ENCODE measurements at places on chromosomes 3 and 15. TPM values are rescaled to one million over a fixed set of nuclear protein-coding genes. Genes with fewer than 3 reads are reported as not detected.

- DNase-seq = no peak
Measured at GRCh38 chr3:53153980-53154379, 7.0 kb upstream of the PRKCD start.

DNA sequence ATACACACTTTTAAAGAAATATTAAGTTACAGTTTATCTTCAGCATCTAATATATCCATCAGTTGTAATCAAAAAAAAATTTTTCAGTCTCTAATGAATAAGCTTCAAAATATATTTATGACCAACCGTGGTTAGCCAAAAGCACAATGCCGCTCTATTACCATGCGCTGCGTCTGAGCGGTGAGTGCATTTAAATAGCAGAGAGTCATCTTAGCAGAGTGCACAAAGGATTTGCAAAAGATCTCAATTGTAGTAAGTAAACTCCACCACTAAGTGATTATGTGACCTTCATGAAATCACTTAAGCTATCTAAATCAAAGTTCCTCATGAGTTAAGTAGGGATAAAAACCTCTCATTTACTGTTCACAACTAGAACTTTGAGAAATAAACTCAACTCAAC, 4.9 kb downstream of the TP63 start:
- no peak for DNase-seq

GRCh38 chr3:142633073-142633472, 36.9 kb downstream of the PLS1 start:
- DNase-seq = no peak

DNA sequence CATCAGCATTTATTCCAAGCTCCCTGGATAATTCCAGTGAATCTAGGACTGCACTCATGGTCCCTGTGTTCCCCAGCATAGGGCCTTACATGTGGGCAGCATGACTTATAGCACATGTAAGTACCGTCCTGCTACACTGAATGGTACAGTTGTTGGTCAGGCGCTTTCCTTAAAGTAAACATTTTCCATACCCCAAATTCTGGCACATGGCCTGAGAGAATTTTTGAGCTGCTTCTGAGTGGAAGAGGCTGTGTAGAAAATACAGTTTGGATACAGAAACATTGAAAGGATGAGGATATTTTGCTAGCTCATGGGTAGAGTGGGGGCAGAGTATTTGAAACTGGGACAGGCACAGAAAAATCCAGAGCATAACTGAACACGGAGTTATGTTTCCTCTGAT, 27.6 kb downstream of the CORO2B start:
- no peak for DNase-seq

DNA sequence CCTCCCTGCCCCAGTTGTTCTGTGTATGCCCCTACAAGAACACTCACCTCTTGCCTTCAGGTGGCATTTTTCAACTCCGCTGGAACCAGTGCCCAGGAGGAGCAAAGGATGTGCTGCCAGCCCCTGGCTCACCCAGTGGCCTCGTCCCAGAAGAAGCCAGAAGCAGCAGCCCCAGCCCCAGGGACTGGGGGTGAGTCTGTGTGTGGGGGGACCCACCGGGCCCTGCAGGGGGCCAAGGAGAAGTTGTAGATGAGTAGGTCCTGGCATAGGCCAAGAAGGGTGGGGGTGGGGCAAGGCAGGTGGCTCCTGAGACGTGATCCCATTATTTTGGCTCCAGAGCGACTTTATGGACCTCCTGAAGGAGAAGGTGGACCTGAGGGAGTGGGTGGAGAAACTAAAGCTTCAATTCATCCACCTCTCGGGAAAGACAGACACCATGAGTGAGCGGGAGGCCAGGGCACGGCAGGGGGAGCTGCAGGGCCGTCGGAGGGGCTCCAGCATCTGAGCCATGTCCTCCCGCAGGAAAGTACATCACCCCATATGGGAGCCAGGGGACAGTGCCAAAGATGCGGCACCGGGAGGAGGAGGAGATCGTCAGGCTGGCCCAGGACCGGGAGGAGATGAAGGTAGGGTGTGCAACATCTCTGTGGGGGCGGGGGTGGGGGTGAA, 29.3 kb downstream of the NGRN start:
- no peak for DNase-seq

GRCh38 chr3:24945563-24945962, 450.9 kb upstream of the THRB start:
- no peak for DNase-seq

DNA sequence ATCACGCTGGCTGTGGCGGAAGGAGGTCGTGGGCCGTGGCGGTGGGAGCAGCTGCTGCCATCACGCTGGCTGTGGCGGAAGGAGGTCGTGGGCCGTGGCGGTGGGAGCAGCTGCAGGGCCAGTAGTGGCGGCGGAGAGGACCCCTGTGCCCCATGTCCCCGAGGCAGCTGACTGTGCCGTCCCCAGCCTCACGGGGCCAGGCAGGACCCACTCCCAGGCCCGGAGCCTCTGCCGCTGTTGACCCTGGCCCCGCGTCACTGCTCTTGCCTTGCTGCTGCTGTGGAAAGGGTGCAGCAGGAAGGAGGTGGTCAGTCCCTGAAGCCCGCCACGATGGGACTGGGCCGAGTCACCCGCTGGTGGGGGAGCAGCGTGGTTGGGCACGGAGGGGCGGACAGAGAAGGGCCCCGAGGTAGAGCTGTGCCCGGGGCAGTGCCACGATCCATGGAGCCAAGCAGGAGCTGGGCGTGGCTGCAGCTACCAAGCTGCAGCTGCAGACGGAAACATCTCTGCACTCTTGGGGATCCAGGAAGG, 71.2 kb downstream of the GLB1 start:
- no peak for DNase-seq

GRCh38 chr3:51678641-51679040, 7.6 kb downstream of the TEX264 start:
- DNase-seq = no peak

- no peak for DNase-seq
Measured at GRCh38 chr3:69326855-69327300, 59.0 kb downstream of the FRMD4B start.

DNA sequence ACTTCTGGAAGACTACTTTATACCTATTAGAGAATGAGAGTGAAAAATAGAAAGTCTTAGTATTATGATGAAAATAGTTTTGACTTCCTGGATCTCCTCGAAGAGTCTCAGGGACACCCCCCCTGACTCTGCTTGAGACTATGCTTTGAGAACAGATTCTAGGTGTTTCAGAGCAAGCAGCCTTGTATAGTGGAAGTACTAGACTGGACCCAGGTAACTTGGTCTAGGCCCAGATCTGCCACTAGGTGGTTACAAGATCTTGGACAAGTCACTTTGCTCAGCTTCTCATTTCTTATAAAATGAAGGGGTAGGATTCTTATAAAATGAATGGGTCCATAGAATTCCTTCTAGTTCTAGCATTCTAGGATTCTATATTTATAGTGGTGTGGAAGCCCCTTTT, 9.1 kb downstream of the ABHD5 start:
- no peak for DNase-seq

DNA sequence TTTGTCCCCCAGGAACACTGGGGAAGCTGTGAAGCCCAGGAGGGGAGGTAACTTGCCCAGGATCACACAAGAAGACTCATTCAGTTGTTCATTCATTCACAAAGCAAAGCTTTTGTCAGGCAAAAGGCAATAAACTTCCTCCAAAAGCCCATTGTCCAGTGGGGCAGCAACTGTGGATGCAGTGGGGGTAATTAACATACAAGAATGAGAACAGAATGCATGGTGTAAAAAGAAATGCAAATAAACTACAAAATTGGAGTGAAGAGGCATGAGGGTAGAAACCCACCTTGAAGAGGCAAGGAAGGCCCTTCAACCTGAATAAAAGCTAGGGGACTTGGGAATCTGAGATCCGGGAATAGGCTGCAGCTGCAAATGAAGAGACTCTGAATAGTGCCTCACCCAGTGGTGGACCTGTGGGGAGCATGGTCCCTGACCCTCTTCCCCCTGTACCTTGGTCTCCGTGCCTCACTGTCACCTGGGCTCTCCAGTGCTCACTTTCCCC, 363.6 kb downstream of the CLSTN2 start:
- no peak for DNase-seq

DNA sequence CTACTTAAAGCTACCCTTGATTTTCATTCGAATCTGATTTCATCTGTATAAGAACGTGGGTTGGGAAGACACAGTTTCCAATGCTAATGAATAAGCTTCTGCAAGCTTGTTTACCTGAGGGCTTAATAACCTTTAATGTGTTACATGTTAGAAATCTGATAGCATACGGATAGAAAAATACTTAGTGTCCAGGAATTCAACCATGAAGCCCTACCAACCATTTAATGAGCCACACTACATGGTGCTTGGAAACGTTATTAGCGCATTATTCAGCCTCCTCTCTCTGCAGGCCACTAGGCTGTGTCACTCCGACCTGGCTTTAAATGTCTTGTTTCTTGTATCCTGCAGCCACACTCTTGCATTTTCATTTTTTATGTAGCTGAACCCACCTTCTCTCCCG, 1.6 kb downstream of the FAM81A start:
- no peak for DNase-seq

DNA sequence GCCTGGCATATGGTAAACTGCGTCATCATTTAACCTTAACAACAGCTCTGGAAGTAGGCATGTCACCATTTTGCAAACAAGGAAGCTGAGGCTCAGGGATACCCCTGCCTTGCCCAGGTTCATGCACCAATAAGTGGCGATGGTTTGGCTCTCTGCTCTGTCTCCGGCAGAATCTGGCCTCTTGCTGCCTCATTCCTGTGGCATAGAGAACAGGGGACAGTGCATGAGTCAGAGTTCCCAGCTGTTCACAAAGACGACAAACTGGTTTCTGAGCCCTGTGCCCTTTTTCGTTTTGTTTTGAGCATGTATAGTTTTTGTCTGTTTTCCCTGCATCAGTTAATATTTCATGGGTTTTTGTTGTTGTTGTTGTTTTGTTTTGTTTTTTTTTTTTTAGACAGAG, 236.8 kb downstream of the OPA1 start:
- DNase-seq = no peak

- DNase-seq = peak; percentile 14
Measured at GRCh38 chr3:107574650-107575049, 51.9 kb downstream of the BBX start.

The FANCD2OS gene
- 0.30 TPM for polyA plus RNA-seq

The HEG1 gene
- 27.5 TPM for polyA plus RNA-seq

The GOLGA8J gene
- polyA plus RNA-seq = 0.59 TPM

The KAT2B gene
- polyA plus RNA-seq = 21.0 TPM

The ARHGAP31 gene
- polyA plus RNA-seq = 10.1 TPM

The FMN1 gene
- 0.90 TPM for polyA plus RNA-seq

The LRRC15 gene
- polyA plus RNA-seq = 0.18 TPM

The ERC2 gene
- polyA plus RNA-seq = 1.2 TPM

The FILIP1L gene
- 50.9 TPM for polyA plus RNA-seq

Data from forelimb muscle (tissue), 1 donor.